Dorsolateral prefrontal cortex (tissue), 122 donors: ENCODE measurements at places on chromosomes 2 and 18.

DNA sequence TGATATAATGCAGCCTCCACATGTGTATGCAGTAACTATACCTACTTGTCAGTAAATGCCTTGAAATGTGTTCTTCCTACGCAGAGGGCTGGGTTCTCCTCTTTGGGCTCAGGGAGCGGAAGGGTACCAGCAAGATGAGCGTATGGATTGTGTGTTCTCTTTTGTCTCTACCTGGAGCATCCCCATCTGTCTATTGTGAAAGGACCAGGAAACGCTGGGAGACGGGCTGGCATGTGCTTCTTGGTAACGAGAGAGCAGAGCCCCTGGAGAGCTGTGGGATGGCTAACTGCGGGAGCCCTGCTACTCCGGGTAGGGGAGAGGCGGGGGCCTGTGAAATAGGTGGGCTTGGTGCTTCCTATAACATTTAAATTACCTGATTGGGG, 80.9 kb downstream of the BCL2 start:
- DNase-seq = no peak

GRCh38 chr2:237647176-237648015, 20.0 kb downstream of the LRRFIP1 start:
- DNase-seq = no peak

- DNase-seq = no peak
Measured at GRCh38 chr18:77457681-77458080, 208.0 kb downstream of the GALR1 start.

DNA sequence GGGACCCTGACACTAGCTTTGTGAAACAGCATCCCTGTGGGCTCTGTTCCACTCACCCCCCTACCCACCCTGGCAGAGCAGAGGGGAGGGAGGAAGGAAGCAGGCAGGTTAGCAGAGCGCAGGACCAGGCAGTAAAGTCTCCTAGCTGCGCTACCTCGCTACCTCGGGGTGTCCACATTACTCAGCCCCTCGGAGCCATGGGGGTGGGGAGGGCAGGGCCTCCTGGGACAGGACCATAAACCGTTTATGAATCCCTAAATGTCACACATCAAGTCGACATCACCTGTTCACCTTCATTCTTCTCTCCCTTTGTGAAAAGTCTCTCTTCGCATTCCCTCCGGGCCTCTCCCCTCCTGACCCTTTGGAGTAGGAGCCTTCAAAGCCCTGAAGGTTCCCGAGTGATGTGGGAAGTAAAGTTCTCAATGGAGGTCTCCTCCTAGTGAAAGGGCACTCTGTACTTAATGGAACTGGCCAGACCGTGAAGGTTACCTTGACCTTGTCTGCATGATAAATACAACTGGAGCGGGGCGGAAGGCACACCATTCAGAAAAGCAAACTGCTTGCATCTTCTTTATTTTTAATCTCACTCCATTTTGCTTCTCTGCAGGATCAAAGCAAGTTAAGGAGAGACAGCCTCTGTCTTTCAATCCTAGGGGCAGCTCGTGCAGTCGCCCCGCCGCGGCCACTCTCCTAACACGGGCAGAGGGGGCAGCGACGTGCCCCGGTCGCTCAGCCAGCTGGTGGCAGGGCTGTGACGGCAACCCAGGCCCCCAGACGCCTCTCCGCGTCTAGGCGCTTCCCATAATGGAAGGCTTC, 23.7 kb upstream of the SMAD7 start:
- DNase-seq = no peak

DNA sequence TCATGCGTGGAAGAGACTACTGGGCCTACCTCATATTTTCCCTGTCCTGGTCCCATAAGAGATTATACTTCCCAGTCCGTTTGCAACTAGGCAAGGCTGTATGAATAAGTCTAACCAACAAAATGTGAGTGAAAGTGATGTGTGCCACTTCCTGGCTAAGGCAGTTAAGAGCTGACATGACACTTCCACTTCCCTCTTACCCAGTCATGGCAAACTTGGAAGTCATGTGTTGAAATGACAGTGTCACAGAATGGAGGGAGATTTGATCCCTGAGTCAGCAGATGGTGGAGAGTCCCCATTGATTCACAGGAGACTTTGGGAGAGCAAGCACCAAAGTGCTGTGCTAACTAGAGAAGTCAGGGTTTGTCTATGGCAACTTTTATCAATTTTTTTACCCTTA, 36.4 kb downstream of the TACR1 start:
- no peak for DNase-seq

GRCh38 chr2:64338910-64339500, 115.0 kb upstream of the LGALSL start:
- DNase-seq = no peak
